CD4-positive, alpha-beta T cell treated with Interferon alpha-2 for 1 hour (primary cell): ENCODE measurements at places on chromosomes 11 and 22.

DNA sequence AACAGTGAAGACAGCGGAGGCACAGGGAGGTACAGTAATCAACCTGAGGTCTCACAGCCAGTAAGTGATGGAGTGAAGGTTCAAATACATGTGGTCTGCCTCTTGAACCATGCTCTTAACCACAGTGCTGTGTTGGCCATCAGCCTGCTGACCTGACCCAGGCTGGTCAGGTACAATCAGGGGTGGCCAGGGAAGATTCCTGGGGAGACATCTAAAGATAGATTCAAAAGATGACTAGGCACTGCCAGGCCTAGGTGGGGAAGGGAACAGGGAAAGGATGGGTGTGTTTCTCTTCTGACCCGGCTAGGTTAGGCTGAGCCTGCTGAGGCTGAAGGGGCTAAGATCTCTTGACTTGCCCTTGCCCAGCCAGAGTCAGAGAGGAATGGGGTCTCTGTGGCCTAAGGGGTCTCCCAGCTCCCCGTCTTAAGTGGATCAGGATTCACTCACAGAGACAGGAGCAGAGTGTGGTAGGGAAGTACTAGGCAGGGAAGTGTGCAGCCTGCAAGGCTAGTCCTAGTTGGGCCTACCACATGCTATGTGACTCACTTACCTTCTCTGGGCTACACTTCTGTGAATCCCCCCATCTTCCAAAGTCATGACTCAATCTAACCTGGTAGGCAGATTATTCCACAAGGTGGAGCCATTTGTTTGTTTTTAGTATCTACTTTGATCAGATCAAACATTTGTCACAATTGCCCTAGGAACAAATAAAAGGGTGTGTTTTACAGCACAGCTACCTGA lies 10.4 kb upstream of the SREBF2 start:
- peak; percentile 38 for DNase-seq

GRCh38 chr11:110777775-110778174 lies 65.5 kb upstream of the ARHGAP20 start:
- no peak for DNase-seq

- no peak for DNase-seq
Observed at GRCh38 chr11:130825983-130826382, 90.3 kb downstream of the SNX19 start.

- DNase-seq, result peak; percentile 67
Observed at GRCh38 chr22:35430897-35431322, 31.0 kb downstream of the MCM5 start.

- no peak for DNase-seq
Observed at GRCh38 chr22:17965538-17966402, 58.6 kb downstream of the MICAL3 start.

DNA sequence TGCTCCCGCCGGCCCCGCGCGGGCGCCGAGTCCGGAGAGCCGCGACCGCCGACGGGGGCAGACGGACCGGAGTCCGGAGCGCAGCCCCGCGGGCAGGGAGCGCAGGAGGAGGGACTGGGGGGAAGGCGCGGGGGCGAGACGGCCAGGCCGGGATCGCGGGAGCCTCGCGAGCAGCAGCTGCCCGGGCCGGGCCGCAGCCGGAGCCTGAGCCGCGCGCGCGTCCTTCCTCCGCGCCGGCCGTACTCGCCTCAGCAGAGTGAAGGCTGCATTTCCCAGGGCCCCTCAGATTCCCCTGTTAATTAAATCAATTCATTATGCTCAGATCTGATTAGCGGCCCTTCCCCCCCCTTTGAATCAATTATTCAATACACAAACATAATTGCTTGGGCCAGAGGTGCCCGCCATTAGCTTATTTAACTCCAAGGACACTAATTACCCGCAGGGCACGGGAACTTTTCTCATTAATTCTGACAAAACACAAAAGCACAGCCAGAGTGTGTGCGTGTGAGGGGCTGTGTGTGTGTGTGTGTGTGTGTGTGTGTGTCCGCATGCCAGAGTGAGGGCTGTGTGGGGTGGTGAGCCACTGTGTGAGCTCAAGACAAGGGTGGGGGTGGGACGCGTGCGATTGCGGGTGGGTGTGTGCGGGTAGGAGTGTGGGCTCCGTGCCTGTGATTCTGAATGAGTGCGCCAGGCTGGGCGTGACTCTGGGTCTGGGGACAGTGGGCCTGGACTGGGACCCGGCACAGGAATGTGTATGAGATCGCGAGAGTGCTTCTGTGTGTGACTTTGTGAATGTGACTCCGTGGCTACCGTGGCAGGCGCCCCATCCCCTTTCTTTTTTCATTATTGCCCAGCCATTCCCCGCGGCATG lies 5.1 kb upstream of the LMO1 start:
- DNase-seq, result no peak

DNA sequence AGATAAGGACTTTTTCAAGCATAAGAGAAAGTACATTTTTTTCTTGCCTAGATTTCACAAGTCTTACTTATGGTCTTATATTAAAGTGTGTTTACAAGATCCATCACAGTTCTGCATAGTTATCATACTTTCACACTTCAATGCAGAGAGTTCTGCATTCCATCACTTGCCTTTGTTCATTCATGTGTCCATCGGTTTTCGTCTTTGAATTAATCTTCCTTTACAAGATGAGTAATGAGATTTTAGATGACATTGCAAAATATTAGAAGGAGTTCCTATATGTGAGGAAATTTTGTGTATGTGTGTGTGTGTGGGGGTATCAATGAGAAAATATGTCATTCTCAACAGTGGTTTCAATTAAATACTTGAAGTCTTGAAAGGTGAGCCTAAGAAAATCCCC lies 98.1 kb upstream of the GUCY1A2 start:
- no peak for DNase-seq

- no peak for DNase-seq
Observed at GRCh38 chr11:86174101-86175046, 70.2 kb upstream of the EED start.

GRCh38 chr11:68460741-68461574 lies at the start of gene PPP6R3:
PPP6R3 (plus strand) TSS chr11:68460752; CDS start chr11:68537665, 76,913 bp downstream.
- DNase-seq, result no peak

- DNase-seq, result no peak
Observed at GRCh38 chr11:75813622-75814039, 1.4 kb upstream of the UVRAG start.

GRCh38 chr11:60345489-60345888 lies 18.4 kb downstream of the MS4A6E start:
- peak; percentile 5 for DNase-seq

GRCh38 chr22:38696606-38697424 lies 3.9 kb downstream of the JOSD1 start:
- peak; percentile 37 for DNase-seq

- no peak for DNase-seq
Observed at GRCh38 chr11:30510750-30511149, 75.4 kb downstream of the MPPED2 start.

DNA sequence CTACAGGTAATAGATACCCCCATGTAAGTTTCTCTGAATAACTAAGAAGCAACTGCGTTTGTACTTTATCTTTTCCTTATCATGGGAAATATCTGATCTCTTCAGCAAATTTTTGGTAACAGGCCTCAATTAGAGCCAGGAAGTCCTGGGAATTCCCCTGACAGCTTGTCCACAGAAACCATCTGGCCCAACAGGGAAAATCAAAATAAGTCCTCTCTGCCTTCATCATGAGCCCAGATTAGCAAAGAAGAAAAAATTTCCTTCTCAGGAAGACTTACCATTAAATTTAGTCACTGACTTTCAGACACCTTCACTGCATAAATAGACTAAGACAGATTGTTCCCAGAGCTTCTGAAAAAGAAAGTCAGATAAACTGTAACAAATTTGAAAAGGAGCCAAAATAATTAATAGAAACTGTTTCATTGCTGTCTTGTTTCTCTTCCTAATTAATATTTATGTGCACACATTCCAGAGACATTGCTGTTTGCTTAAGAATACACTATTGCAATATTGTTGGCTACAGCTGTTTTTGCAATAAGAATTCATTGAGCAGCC lies 278.1 kb upstream of the FAT3 start:
- no peak for DNase-seq

- DNase-seq, result no peak
Observed at GRCh38 chr11:27012234-27012921, 18.5 kb downstream of the FIBIN start.

GRCh38 chr11:11157185-11157584 lies 195.9 kb downstream of the CSNK2A3 start:
- DNase-seq, result peak; percentile 31

GRCh38 chr11:106344394-106344793 lies 266.9 kb downstream of the AASDHPPT start:
- DNase-seq, result no peak

DNA sequence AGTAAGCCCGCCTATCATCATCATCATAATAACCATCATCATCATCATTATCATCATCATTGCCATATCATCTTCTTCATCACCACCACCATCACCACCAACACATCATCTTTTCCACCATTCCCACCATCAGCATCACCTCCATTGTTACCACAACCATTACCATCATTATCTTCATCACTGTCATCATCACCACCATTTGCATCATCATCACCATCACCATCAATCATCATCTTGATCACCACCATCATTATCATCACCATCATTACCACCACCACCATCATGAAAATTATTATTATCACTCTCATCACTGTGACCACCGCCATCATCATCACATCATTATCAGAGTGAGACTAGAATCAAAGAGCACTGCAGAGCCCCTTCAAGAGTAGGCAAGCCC lies 199.4 kb upstream of the SEZ6L start:
- DNase-seq, result no peak

DNA sequence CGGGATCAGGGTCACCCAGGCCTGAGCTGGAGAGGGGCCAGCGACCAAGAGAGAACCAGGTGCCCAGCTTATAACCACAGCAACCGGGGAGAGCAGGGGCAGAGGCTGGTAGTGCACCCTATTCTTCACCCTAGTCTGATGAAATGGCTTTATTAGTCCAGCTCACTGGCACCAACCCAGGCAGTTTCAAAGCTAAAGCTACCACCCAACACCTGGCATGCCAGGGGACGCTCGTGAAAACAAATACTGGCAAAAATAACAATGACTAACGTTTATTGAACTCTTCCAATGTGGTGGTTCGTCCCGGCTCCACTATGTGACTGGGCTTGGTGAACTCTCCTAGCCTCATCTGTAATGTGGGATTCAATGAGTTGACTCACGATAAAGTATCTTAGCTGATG lies 30.6 kb downstream of the SCGB1A1 start:
- DNase-seq, result no peak

DNA sequence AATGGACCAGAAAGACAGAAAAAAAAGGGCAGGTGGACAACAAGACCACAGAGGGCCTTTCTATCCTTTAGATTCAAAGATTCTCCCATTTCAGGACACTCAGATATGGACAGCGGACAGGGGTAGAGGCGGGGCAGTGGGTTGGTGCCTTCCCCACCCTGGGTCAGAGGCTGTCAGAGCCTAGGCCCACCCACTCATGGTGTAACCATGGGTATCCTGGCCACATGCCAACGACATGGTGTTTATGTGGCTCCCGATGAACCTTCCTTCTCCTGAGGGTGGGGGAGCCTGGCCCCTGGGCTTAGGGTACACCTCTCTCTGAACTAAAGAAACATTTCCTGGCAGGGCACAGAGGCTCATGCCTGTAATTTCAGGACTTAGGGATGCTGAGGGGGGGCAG lies 14.3 kb upstream of the P2RY2 start:
- DNase-seq, result no peak

GRCh38 chr11:34680206-34680605 lies 59.3 kb downstream of the EHF start:
- no peak for DNase-seq

GRCh38 chr11:95964281-95964680 lies 40.4 kb upstream of the MTMR2 start:
- no peak for DNase-seq

DNA sequence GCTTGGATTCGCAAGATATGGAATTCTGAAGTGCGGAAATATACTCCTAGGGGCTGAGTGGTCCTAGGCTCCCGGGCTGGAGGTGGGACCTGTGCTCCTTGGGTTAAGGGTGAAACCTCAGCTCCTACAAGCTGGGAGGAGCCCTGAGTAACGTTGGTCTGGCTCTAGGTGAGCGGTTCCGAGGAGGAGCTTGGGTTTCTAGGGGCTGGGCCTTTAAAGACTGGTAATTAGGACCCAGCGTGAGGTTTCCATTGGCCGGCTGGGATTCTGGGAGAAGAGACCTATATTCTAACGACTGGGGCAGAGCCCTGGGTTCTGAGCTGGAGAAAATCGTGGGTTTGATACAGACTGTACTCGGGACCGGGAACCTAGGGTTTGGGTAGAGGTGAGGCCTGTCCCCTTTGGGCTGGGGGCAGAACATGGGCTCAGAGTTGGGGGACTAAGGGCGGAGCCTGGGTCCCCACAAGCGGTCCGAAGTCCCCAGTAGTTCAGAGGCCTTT lies 882 bp upstream of the MAP4K2 start:
- peak; percentile 26 for DNase-seq

DNA sequence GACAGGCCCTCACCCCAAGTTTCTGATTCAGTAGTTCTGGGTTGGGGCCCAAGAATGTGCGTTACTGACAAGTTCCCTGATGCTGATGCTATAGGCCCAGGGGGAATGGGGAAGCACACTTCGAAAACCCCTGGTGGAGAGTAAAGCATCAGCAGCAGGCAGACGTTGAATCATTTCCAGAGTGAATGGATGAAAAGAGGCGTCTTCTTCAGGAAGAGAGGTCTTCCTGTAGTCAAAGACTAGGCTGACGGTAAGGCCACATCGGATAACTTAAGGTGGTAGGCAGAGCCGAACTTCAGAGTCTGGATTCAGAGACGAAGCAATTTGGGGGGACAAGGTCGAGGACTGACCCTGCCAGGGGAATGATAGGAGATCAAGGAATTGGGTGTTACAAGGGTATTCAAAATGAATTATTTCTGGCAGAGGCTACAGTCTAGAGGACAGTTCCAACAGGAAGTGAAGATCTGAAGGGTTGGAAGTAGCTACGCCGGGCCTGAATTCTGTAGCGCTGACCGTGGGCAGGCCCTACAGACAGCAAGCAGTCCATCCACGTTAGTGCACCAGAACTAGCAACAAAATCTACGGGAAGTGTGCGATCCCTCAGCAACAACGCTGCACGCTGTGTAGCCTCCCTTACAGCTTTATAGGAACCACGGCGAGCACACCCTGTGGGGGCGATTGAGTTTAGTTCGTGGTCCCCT lies 862 bp upstream of the CENATAC start:
- peak; percentile 55 for DNase-seq

DNA sequence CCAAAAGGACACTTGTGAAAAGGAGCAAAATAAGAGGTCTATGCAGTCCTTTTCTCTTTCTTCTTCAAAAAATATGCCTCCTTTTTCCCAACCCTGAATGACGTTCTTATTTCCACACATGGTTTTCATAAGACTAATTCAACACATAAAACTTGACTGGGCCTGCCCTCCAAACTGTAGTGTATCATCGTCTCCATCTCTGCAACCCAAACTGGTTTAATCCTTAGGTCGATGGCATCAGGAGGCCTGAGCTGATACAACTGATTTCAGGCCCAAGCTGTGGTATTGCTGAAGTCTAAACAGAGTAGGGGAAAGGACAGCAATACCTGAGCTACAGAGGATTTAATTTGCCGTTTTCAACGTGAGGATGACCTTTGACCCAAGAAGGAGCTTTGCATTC lies 130.0 kb upstream of the MTNR1B start:
- no peak for DNase-seq

DNA sequence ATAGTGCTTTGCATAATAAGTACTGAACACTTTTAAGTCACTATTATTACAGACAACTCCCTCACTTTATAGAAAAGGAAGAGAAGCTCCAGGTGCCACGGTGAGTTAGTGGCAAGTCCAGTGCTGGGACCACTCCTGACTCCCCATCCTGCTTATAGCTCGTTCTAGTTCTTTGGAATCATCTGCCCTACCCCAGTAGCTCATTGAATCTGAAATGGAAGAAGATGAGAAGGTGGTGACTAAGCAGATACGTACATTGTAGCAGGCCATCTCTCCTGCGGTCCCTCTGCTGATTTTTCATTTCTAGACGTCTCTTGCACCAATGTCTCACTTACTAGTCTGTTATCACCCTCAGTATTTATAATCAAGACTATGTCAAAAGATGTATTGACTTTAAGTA lies 21.6 kb downstream of the MMP20 start:
- DNase-seq, result no peak
